ENCODE measurements at places on chromosomes 1 and 21.

DNA sequence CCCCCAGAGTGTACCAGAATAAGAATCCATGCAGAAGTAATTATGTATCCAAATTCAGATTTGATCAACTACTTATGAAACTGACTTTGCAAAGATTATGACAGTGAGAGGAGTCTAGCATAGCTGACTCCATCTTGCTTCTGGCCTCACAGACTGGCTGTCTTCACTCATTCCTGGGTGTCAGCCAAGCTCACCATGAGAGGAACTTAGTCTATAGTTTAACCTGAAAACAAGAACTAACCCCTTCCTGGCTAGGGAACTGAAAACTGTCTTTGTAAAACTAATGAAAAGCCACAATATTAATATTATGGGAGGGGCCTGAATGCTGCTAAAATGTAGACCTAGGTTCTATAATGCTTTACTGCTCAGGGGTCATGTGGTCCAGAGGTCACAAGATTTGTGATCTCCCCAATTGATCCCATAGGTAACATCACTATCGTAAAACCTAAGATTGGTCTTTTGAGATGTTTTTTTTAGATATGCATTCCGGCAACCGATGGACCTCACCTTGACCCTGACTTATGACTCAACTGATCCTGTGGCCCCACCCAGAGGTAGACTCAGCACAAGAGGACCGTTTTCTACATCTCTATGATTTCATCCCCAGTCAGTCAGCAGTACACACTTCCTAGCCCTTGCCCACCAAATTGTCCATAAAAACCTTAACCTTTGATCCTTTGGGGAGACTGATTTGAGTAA, 55.2 kb downstream of the ATP1B1 start:
- DNase-seq: no peak

DNA sequence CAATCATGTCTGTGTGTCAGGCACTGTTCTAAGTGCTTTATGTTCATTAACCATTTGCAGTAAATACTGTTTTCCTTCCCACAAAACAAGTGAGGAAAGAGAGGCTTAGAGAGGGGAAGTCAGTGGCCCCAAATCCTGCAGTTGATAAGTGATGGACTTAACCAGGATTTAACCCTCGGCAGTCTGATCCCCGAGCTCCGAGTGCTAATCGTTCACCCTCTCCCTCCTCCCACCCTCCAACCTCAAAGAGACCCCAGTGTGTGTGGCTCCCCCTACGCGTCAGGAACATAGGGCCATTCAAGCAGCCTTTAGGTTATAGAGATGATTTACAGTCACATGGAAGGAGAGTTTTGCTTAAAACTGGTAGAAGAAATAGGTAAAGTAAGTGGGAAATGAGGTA, 47.2 kb downstream of the SCCPDH start:
- no peak for DNase-seq

- DNase-seq: no peak
These were observed 1.0 kb downstream of the LEPR start for GRCh38 chr1:65421351-65422025.

DNA sequence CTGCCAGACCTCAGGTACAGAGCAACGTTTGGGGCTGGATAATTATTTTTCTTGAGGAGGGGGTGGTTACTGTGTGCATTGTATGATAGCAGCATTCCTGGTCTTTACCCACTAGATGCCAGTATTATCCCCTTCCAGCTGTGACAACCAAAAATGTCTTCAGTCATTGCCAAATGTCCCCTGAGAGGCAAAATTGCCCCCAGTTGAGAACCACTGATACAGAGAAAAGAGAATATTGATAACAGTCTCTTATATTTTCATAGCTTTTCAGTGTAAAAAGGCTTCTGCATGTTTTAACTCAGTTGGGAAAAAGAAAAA, 51.8 kb upstream of the SYT14 start:
- no peak for DNase-seq

DNA sequence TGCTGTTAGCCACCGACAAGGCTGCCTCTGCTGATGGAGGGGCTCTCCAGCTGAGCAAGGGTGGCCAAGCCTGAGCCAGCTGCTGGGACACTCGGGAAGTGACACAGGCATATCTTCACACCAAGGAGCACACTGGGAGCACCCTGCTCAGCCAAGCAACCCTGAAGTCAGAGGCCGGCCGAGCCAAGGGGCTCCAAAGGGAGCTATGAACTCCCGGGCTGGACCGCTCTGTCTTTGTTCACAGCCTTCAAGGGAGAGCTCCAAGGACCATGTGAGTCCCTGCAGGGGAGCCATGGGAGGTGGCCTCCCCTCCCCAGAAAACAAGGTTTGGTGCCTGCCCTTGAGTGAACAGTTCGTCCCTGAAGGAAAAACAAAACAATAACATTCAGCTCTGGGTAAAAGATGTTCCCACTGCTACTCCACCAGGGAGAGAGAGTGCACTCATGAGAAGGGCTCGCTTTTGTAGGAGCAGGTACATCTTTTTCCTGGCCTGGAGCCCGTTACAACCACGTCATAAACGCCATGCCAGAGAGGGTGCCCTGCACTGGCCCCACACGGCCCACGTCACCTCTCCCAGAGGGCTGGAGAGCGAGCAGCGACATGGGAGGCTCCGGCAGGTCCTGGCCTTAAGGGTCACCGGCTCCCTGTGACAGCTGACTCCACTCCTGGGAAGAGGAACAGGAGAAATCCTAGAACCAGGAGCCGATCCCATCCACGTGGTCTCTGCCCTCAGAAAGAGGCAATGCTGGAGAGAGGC, 56.3 kb upstream of the SLC25A33 start:
- no peak for DNase-seq

DNA sequence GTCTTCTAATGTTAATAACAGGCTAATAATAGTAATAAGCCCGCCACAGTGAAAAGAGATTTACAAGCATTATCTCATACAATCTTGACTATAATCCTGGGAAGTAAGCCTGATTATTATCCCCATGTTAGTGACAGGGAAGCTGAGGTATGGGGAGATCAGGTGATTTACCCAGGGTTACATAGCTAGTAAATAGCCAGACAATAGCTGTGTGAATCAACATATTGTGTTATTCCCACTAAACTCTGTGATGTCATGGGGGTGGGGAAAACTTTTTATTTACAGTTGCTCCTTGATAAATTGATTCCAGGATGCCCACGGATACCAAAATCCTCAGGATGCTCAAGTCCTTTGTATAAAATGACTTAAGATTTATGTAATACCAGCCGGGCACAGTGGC, 181.9 kb downstream of the LMO4 start:
- DNase-seq: no peak

- DNase-seq: no peak
These were observed 55.9 kb downstream of the ARHGEF16 start for GRCh38 chr1:3510136-3510955.

All from effector CD4-positive, alpha-beta T cell (primary cell).